ENCODE measurements at places on chromosomes 16 and 17. TPM values are rescaled to one million over a fixed set of nuclear protein-coding genes. Genes with fewer than 3 reads are reported as not detected.

TPSAB1 gene
- not detected for total RNA-seq

NXPH3 gene
- total RNA-seq, result not detected

XAF1 gene
- not detected for total RNA-seq

LDHD gene
- 2.6 TPM for total RNA-seq

HCRT gene
- total RNA-seq, result not detected

TAT gene
- total RNA-seq, result not detected

VMO1 gene
- total RNA-seq, result not detected

STX1B gene
- total RNA-seq, result 0.46 TPM

GDPD3 gene
- total RNA-seq, result 0.89 TPM

TBC1D3E gene
- total RNA-seq, result not detected

KRTAP9-8 gene
- not detected for total RNA-seq

ORMDL3 gene
- total RNA-seq, result 13.1 TPM

PAQR4 gene
- total RNA-seq, result 19.0 TPM

PRR11 gene
- total RNA-seq, result 47.7 TPM

KRT40 gene
- total RNA-seq, result not detected

TPSD1 gene
- not detected for total RNA-seq

NOD2 gene
- not detected for total RNA-seq

IL21R gene
- not detected for total RNA-seq

NUPR1 gene
- total RNA-seq, result 0.46 TPM

KRTAP3-2 gene
- total RNA-seq, result not detected
